Ovary (tissue), 10 donors: ENCODE measurements at places on chromosomes 3 and 15. TPM values are rescaled to one million over a fixed set of nuclear protein-coding genes. Genes with fewer than 3 reads are reported as not detected.

The CMTM8 gene
- 2.5 TPM for polyA plus RNA-seq

The SEMA3F gene
- polyA plus RNA-seq, result 3.5 TPM

DNA sequence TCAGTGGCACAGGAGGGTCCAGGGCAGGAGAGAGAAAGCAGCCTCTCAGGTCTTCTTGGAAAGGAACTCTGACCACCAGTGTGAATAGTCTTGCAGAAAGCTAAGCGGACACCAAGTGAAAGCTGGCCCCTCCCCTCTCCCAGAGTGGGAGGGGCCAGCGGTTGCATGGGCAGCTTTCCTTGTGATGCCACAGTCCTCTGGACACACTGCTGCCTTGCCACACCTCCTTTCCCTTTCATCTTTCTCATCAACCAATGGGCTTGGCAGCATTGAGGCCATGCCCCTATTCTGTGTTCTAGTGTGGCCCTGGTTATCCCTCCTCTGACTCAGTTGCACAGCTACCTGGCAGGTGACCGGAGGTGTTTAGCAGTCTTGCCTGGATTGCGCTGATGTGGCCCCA lies 49.7 kb upstream of the GOLGA6B start:
- DNase-seq, result no peak

GRCh38 chr3:23170291-23170690 lies 32.8 kb upstream of the UBE2E2 start:
- no peak for DNase-seq

- no peak for DNase-seq
Measured at GRCh38 chr3:45544024-45544716, 50.4 kb upstream of the LIMD1 start.
